ENCODE measurements at places on chromosomes 5 and 9. TPM values are rescaled to one million over a fixed set of nuclear protein-coding genes. Genes with fewer than 3 reads are reported as not detected.

GRCh38 chr9:115989831-115990230, 163.8 kb upstream of the PAPPA start:
- no peaks in the 10 kb centered on the region for H3K4me1 ChIP-seq
- no peak for DNase-seq
- no peak overlapping the region for H3K27ac ChIP-seq
- no peak overlapping the region for H3K4me3 ChIP-seq
- H3K27me3 ChIP-seq, result no peaks in the 10 kb centered on the region

- H3K4me1 ChIP-seq, result no peaks in the 10 kb centered on the region
- DNase-seq, result no peak
- no peaks in the 10 kb centered on the region for H3K27me3 ChIP-seq
- H3K4me3 ChIP-seq, result no peak overlapping the region
- H3K36me3 ChIP-seq, result no peaks in the 10 kb centered on the region
These were observed 35.1 kb downstream of the CDH10 start for GRCh38 chr5:24609706-24610105.

DNA sequence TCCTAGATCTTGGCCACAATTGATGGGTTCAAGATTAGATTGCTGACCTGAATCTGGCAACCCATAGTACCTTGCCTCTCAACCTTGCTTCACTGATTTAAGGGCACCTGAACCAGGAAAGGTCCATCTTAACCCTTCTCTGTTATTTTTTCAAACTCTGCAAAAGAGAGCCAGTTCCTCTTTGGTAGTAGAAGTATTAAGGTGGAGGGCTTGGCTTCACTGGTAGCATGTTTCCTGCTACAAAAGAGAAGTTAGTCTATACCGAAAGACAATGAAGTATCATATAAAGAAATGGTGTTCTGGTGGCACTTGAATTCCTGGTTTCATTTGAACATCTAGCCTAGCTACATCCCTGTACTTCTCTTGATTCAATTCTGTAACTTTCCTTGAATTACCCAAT, 8.5 kb downstream of the ALG2 start:
- no peak for DNase-seq
- no peaks in the 10 kb centered on the region for H3K4me1 ChIP-seq
- no peaks in the 10 kb centered on the region for H3K27me3 ChIP-seq

- no peaks in the 10 kb centered on the region for H3K27me3 ChIP-seq
- no peaks in the 10 kb centered on the region for H3K36me3 ChIP-seq
- H3K4me3 ChIP-seq, result no peak overlapping the region
- H3K4me1 ChIP-seq, result peaks cover 19% of the 10 kb centered on the region
- no peak overlapping the region for H3K27ac ChIP-seq
These were observed 6.1 kb downstream of the SLCO4C1 start for GRCh38 chr5:102290004-102290403.

DNA sequence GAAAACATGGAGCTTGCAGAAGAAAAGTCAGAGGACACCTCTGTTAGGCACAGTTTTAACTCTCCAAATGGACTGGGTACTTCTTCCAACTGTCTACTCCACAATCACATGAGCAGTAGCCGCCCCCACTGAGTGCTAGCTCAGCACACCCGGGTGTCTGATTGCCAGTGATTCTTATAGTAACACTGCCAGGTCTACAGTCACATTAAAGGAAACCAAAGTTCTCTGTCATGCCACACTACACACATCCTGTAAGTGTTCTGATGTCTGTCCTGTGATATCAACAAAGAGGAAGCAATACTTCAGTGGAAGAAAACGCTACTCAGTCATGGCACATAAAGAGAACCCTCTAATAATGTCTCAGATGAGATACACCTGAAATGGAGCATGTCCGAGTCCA, at the start of gene HAVCR2:
TSS of gene HAVCR2 (minus strand) at position 69 of the 400 bp plus-strand sequence. CDS start at position 8, 61 bp downstream.
- H3K27me3 ChIP-seq, result no peaks in the 10 kb centered on the region
- H3K27ac ChIP-seq, result no peak within 1 kb of the TSS
- H3K4me3 ChIP-seq, result no peak within 1 kb of the TSS
- no peak for DNase-seq
- H3K4me1 ChIP-seq, result no peaks in the 10 kb centered on the region
- H3K36me3 ChIP-seq, result no peaks in the 10 kb centered on the region

DNA sequence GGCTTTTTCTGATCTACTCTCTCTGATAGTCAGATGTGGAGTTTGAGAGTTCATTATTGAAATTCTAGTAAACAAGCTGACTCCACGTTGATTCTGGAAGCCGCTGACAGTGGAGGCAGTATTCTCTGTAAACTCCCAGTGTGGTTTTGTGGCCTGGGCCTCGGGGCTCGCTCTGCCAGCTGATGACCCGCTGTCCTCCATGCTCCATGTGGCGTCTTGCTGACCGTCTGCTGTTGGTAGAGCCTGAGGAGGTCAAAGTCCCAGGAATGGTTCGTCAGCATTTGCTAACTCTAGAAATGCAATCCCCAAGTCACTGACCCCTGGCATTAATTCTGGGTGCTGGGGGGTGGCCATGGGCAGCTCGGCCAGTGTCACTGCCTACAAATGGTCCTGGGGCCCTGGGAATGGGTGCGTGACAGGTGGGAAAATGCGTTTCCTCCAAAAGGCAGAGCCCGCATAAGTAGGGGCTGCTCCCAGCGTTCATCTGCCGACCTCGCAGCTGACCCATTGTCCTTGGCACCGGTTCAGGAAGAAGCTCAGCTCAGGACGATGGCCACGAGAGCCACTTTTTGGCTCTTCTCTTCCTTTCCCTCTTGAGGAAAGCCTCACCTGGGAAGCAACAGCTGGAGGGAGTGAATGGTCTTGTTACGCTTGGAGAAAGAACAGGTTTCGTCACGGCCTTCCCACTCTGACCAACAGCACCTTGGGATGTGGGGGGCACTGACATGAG, 55.1 kb downstream of the MRPL36 start:
- H3K4me3 ChIP-seq, result no peak overlapping the region
- no peaks in the 10 kb centered on the region for H3K27me3 ChIP-seq
- no peaks in the 10 kb centered on the region for H3K36me3 ChIP-seq
- no peak overlapping the region for H3K27ac ChIP-seq

DNA sequence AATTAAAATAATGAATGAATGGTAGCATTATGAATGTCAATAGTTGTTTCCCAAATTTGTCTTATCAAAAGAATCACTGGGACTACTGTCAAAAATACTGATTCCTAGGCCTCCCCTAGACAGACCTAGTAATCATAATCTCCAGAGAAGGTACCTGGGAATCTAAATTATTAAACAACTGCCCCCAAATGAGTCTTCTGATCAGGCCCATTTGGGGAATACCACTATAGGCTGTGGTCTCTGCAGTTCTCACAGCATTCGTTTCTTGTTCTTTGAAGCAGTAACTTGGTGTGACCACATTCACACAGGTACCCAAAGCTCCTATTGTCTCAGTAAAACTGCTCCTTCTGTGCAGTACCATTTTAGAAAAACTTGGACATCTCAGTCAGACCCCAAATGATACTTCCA, 230.9 kb downstream of the PIK3R1 start:
- no peak overlapping the region for H3K4me3 ChIP-seq
- no peaks in the 10 kb centered on the region for H3K4me1 ChIP-seq
- DNase-seq, result no peak
- no peaks in the 10 kb centered on the region for H3K36me3 ChIP-seq
- no peaks in the 10 kb centered on the region for H3K27me3 ChIP-seq

- no peaks in the 10 kb centered on the region for H3K36me3 ChIP-seq
- DNase-seq, result peak; percentile 68
- H3K4me3 ChIP-seq, result no peak overlapping the region
- H3K4me1 ChIP-seq, result peaks cover 16% of the 10 kb centered on the region
These were observed 391.1 kb downstream of the TLE4 start for GRCh38 chr9:79962836-79963235.

DNA sequence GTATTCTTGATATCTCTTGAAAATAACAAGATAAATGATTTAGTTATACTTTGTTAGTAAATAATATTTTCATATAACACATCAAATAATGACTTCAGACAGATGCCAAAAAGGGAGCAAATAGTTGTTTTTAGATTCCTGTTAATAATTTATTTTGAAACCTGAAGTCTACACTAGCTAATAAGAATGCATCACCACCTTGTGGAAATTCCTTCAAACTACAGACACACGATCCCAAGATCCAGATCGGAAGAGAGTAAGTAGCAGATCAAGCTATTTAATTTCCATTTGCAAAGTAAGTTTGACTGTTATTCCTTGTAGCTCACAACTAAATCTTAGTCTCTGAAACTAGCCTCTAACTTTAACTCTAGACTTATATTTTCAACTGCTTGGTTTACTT, 35.5 kb upstream of the ISL1 start:
- peak; percentile 60 for DNase-seq
- no peaks in the 10 kb centered on the region for H3K4me1 ChIP-seq
- H3K4me3 ChIP-seq, result no peak overlapping the region
- H3K27me3 ChIP-seq, result no peaks in the 10 kb centered on the region
- no peaks in the 10 kb centered on the region for H3K36me3 ChIP-seq
- H3K27ac ChIP-seq, result no peak overlapping the region

- DNase-seq, result no peak
- H3K27ac ChIP-seq, result no peak overlapping the region
- no peak overlapping the region for H3K4me3 ChIP-seq
- no peaks in the 10 kb centered on the region for H3K36me3 ChIP-seq
- H3K27me3 ChIP-seq, result no peaks in the 10 kb centered on the region
These were observed 1.8 kb downstream of the CAVIN4 start for GRCh38 chr9:100579665-100580064.

- no peak for DNase-seq
- H3K36me3 ChIP-seq, result no peaks in the 10 kb centered on the region
- peaks cover 1% of the 10 kb centered on the region for H3K27me3 ChIP-seq
- H3K4me1 ChIP-seq, result peaks cover 10% of the 10 kb centered on the region
- H3K27ac ChIP-seq, result no peak overlapping the region
- H3K4me3 ChIP-seq, result no peak overlapping the region
These were observed 7.1 kb downstream of the SNX18 start for GRCh38 chr5:54524704-54525103.

GRCh38 chr9:14452539-14452938, 138.6 kb upstream of the NFIB start:
- H3K27me3 ChIP-seq, result no peaks in the 10 kb centered on the region
- H3K36me3 ChIP-seq, result no peaks in the 10 kb centered on the region
- no peaks in the 10 kb centered on the region for H3K4me1 ChIP-seq
- H3K27ac ChIP-seq, result no peak overlapping the region
- DNase-seq, result no peak
- H3K4me3 ChIP-seq, result no peak overlapping the region

GRCh38 chr5:117013280-117013877, 438.8 kb upstream of the SEMA6A start:
- H3K27ac ChIP-seq, result no peak overlapping the region
- H3K27me3 ChIP-seq, result no peaks in the 10 kb centered on the region
- H3K4me3 ChIP-seq, result no peak overlapping the region
- DNase-seq, result no peak

DNA sequence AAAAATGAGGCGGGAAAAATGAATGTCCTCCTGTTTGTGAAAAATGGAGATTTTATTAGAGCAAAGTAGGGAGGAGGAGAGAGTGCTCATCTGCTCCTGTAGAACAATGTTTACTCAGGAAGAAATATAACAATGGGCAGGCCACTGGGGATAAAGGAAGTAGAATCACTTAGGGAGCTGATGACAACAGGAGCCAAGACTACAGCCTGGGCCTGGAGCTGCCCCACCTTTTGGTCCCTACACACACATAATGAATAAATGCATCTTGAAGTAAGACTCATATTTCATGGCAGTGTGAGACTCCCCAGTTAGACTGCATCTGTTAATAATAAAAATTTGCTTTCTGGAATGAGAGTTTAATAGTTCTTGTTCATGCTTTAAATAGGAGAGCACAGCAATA, 1939.8 kb downstream of the EFNA5 start:
- no peak overlapping the region for H3K4me3 ChIP-seq
- peak; percentile 10 for DNase-seq
- no peaks in the 10 kb centered on the region for H3K27me3 ChIP-seq
- no peaks in the 10 kb centered on the region for H3K36me3 ChIP-seq

GRCh38 chr5:12315461-12315860, 411.2 kb upstream of the CTNND2 start:
- H3K4me1 ChIP-seq, result peaks cover 4% of the 10 kb centered on the region
- no peak for DNase-seq
- H3K27me3 ChIP-seq, result no peaks in the 10 kb centered on the region
- no peak overlapping the region for H3K27ac ChIP-seq
- no peak overlapping the region for H3K4me3 ChIP-seq
- H3K36me3 ChIP-seq, result no peaks in the 10 kb centered on the region

DNA sequence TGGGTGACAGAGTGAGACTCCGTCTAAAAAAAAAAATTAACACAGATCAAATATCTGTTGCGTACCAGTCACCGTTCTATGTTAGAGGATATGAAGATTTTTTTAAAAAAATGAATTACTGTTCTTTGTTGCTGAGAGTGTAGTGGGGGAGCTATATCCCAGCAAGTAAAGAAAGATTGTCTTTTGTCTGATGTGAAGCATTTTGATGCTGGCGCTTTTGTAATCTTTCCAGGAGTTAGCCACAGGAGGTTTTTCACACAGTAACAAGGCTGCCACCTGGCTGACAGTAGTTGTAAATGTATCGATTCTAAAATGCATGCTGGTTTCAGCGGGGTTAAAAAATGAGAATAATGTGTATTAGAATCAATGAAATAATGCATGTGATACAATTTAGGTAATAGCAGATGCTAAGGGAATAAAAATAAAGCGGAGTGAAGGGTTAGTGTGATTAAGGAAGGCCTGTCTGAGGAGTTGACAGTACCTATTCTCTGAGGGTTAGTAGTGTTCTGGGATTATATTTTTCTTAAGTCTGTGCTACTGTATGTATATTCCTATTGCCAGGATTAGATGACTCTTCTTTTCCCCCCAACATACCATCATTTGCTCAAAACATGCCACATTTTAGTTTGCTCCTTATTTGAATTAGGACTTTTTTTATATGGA, 3.4 kb downstream of the LMNB1 start:
- H3K36me3 ChIP-seq, result peaks cover 8% of the 10 kb centered on the region
- peak; percentile 86 for DNase-seq
- H3K27ac ChIP-seq, result no peak overlapping the region
- peaks cover 18% of the 10 kb centered on the region for H3K4me1 ChIP-seq
- peak overlapping the region; percentile 97 for H3K4me3 ChIP-seq
- H3K27me3 ChIP-seq, result no peaks in the 10 kb centered on the region

DNA sequence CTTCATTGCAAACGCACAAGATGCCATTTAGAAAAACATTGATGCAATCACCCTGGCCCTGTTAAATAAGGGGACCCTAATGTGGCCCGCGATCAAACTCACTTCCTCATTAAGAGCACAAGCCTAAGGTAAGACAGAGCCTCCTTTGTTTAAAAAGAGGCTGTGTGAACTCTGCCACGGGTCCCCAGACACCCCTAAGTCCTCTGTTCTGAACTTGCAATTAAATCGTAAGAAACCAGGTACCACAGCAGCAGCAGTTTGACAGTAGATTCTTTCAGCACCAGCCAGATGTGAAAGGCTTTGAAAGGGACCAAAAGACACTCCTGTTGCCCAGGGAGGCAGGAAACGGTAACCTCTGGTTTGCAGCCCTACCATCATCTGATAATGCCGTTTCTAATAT, 346.3 kb downstream of the TMEM167A start:
- no peaks in the 10 kb centered on the region for H3K36me3 ChIP-seq
- no peaks in the 10 kb centered on the region for H3K4me1 ChIP-seq
- no peaks in the 10 kb centered on the region for H3K27me3 ChIP-seq
- H3K27ac ChIP-seq, result no peak overlapping the region
- H3K4me3 ChIP-seq, result no peak overlapping the region
- peak; percentile 26 for DNase-seq

- no peak overlapping the region for H3K27ac ChIP-seq
- no peaks in the 10 kb centered on the region for H3K4me1 ChIP-seq
- H3K27me3 ChIP-seq, result no peaks in the 10 kb centered on the region
- DNase-seq, result no peak
These were observed 267.3 kb upstream of the CDH6 start for GRCh38 chr5:30926218-30926617.

The ARHGEF39 gene
- 16.8 TPM for total RNA-seq

The DNAH5 gene
- 0.56 TPM for total RNA-seq

The MEIKIN gene
- not detected for total RNA-seq

The CNTFR gene
- total RNA-seq, result 1.9 TPM

The GCNT1 gene
- 11.4 TPM for total RNA-seq

The SCGB3A1 gene
- total RNA-seq, result not detected

The NR5A1 gene
- 0.21 TPM for total RNA-seq

The MLANA gene
- not detected for total RNA-seq

The KCNT1 gene
- 0.28 TPM for total RNA-seq
